ENCODE measurements at places on chromosomes 2 and 18.

DNA sequence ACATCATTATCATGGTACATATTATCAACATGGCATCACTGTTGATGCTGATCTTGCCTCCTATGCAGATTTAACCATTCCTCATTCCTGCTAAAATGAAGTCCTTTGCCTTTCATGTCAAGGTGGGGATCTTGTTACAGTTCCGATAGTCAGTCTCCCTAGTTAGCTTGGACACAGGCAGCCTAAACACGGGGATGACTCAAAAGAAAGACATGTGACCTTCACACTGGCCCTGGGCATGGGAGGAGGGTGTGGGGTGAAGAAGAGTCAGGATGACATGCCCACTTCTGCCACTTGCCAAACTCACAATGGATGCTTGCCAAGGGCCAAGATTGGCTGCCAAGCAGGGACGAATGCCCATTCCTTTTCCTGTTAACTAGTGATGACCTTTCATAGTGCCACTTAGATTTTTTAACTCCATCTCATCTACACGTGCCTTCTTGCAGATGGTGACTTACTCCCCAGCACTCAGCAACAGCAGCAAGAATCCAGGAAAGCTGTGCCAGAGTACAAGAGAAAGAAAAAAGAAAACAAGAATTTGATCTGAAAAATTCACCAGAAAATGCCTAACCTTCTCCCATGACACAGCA is 13.9 kb upstream of the SLC1A4 start:
- no peak for DNase-seq
- H3K27me3 ChIP-seq = no peaks in the 10 kb centered on the region
- H3K36me3 ChIP-seq = no peaks in the 10 kb centered on the region
- no peak overlapping the region for H3K27ac ChIP-seq
- peaks cover 9% of the 10 kb centered on the region for H3K4me1 ChIP-seq

DNA sequence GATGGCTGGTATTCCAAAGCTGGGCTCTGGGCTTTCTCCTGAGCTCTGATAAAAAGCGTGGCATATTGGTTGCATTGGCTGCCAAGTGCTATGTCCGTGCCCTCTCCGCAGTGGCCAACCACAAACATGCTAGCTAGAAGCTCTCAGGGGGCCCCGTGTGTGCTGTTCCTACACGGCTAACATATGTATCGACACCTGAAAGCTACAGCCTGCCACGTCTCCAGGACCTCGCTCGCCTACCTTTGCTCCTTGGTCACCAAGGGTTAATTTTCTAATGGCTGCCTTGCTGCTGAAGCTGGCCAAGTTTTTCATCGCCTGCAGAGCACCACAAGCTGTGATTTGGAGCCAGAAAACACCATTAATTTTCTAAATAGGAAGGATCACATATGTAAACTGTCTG is 888.4 kb downstream of the BCL11A start:
- DNase-seq = no peak
- no peak overlapping the region for H3K27ac ChIP-seq
- no peak overlapping the region for H3K4me3 ChIP-seq
- no peaks in the 10 kb centered on the region for H3K36me3 ChIP-seq
- H3K27me3 ChIP-seq = peaks cover 3% of the 10 kb centered on the region

- no peaks in the 10 kb centered on the region for H3K27me3 ChIP-seq
- H3K4me1 ChIP-seq = peaks cover 66% of the 10 kb centered on the region
- peaks cover 33% of the 10 kb centered on the region for H3K36me3 ChIP-seq
- no peak for DNase-seq
These were observed 12.5 kb downstream of the SETBP1 start for GRCh38 chr18:44693030-44693784.

DNA sequence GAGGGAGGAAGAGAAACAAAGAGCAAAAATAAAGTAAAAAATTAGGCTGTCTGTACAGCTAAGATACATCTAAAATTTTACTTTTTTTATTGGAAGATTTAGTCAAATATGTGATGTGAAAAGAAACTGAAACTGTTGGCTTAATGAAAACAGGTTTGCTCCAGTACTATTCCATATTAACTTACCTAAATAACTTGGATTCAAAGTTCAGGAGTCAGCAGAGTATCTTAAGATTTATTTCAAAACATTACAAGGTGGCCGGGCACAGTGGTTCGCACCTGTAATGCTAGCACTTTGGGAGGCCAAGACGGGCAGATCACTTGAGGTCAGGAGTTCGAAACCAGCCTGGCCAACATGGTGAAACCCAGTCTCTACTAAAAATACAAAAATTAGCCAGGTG is 197.9 kb downstream of the PDE11A start:
- H3K27me3 ChIP-seq = no peaks in the 10 kb centered on the region
- no peak overlapping the region for H3K4me3 ChIP-seq
- H3K4me1 ChIP-seq = no peaks in the 10 kb centered on the region
- DNase-seq = no peak

DNA sequence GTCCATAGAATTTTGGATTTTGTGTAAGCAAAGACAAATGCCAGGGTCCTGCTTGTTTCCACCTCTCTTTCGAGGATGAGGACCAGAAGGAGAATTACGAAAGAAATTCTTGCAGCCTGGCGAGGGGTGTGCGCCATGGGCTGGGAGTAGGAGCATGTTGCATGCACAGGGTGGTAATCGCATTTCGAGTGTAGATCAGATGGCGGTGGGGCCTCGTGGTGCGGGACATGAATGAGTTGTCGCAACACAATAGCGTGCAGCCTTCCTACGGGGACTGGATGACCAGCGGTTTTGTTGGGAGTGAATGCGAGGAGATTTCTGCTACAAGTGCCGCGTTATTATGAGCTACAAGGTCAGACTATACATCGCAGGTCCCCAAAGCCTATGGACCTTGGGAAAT is 4.2 kb upstream of the EN1 start:
- H3K36me3 ChIP-seq = peaks cover 2% of the 10 kb centered on the region
- peaks cover 45% of the 10 kb centered on the region for H3K27me3 ChIP-seq
- peaks cover 6% of the 10 kb centered on the region for H3K4me1 ChIP-seq
- DNase-seq = no peak

GRCh38 chr18:961644-962355 is 57.1 kb downstream of the ADCYAP1 start:
- H3K27ac ChIP-seq = no peak overlapping the region
- H3K4me1 ChIP-seq = no peaks in the 10 kb centered on the region
- DNase-seq = no peak

GRCh38 chr2:17713291-17713690 is 40.3 kb downstream of the SMC6 start:
- peak overlapping the region; percentile 14 for H3K27ac ChIP-seq
- no peak overlapping the region for H3K4me3 ChIP-seq
- DNase-seq = no peak
- peaks cover 21% of the 10 kb centered on the region for H3K36me3 ChIP-seq
- H3K27me3 ChIP-seq = no peaks in the 10 kb centered on the region

- H3K27ac ChIP-seq = no peak overlapping the region
- no peaks in the 10 kb centered on the region for H3K4me1 ChIP-seq
- DNase-seq = no peak
- H3K4me3 ChIP-seq = no peak overlapping the region
- peaks cover 33% of the 10 kb centered on the region for H3K36me3 ChIP-seq
These were observed 218.2 kb downstream of the ATAD2B start for GRCh38 chr2:23708771-23709170.

GRCh38 chr2:239302083-239302807 is 98.6 kb downstream of the HDAC4 start:
- no peaks in the 10 kb centered on the region for H3K27me3 ChIP-seq
- DNase-seq = no peak
- H3K4me3 ChIP-seq = no peak overlapping the region

DNA sequence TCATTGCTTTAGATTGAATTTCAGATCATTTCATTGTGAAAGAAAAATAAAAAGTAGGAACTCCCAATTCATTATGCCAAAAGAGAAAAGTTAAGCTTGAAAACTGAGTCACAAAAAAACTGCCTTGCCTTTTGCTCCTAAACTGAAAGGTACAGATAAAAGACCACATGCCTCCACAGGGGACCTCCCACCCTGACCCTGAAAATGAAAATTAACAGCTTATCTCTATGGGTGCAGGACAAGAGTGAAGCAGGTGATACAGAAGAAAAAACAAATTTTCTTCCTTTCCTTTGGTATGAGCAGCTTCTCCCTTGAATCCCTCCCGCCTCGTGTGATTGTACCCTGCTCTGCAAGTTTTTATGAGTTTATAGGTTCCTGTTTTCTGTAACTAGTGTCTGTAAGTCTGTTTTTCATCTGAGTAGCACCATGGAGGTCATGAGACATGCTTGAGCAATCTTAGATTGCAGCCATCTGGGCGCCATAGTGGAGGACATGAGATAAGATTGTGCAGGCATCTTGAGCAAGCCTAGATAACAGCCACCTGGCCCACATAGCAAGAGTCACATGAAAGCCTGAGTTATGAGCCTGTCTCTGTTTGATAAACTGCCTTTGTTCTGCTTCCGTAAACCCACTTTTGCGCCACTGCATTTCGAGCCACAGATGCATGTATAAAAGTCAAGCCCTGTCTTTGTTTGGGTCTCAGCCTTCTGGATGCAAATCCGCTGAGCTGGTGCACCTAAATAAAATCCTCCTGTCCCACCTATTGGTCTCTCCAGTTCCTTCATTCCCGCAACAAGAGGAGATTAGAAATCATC is 56.2 kb upstream of the DYNC1I2 start:
- H3K4me1 ChIP-seq = no peaks in the 10 kb centered on the region
- DNase-seq = no peak
- no peak overlapping the region for H3K27ac ChIP-seq

GRCh38 chr2:44972771-44973535 is 31.5 kb downstream of the SIX3 start:
- no peak overlapping the region for H3K4me3 ChIP-seq
- H3K36me3 ChIP-seq = no peaks in the 10 kb centered on the region
- no peak overlapping the region for H3K27ac ChIP-seq

GRCh38 chr2:222000326-222000725 is 298.5 kb downstream of the PAX3 start:
- no peak for DNase-seq
- H3K27me3 ChIP-seq = peaks cover 4% of the 10 kb centered on the region
- H3K36me3 ChIP-seq = no peaks in the 10 kb centered on the region
- no peak overlapping the region for H3K27ac ChIP-seq

GRCh38 chr2:232345251-232345650 is 33.3 kb upstream of the ALPP start:
- DNase-seq = no peak
- H3K27ac ChIP-seq = no peak overlapping the region
- H3K4me3 ChIP-seq = no peak overlapping the region
- peaks cover 4% of the 10 kb centered on the region for H3K36me3 ChIP-seq
- H3K4me1 ChIP-seq = no peaks in the 10 kb centered on the region

DNA sequence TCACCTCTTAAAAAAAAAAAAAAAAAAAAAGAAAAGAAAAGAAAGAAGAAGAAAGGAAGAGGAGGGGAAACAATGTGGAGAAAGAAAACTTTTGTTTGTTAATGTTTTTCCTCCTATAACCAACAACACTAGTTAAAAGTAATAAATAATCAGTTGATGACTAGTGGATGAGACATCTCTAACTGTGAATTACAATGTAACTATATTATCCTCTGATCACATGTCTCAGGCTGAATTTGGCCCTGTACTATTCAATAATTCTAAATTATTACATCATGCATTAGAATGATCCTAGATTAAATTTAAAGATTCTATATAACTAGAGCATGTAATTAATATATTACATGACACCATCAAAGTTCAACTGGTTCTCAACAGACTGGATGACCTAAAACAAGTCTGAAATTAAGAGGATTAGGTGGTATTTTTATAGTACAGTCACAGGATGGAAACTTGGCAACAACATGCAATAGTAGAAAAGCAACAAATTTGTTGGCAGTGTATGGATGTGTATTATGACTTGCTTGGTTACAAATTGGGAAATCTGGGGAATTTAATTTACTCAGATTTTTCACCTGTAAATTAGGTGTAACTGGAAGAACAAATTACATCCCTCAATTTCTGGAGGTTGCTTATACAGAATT is 269.3 kb upstream of the SETBP1 start:
- DNase-seq = no peak
- no peak overlapping the region for H3K4me3 ChIP-seq
- H3K27me3 ChIP-seq = no peaks in the 10 kb centered on the region
- no peaks in the 10 kb centered on the region for H3K36me3 ChIP-seq

GRCh38 chr2:191209340-191209739 is 35.9 kb upstream of the MYO1B start:
- DNase-seq = no peak
- H3K27me3 ChIP-seq = peaks cover 9% of the 10 kb centered on the region
- peaks cover 5% of the 10 kb centered on the region for H3K4me1 ChIP-seq
- H3K4me3 ChIP-seq = no peak overlapping the region

- H3K27me3 ChIP-seq = no peaks in the 10 kb centered on the region
- H3K36me3 ChIP-seq = no peaks in the 10 kb centered on the region
- no peak overlapping the region for H3K4me3 ChIP-seq
- no peaks in the 10 kb centered on the region for H3K4me1 ChIP-seq
These were observed 793.5 kb upstream of the SOX11 start for GRCh38 chr2:4898706-4899105.

- no peak overlapping the region for H3K27ac ChIP-seq
- H3K4me1 ChIP-seq = peaks cover 29% of the 10 kb centered on the region
- no peaks in the 10 kb centered on the region for H3K36me3 ChIP-seq
- DNase-seq = no peak
- H3K27me3 ChIP-seq = peaks cover 7% of the 10 kb centered on the region
- no peak overlapping the region for H3K4me3 ChIP-seq
These were observed 81.7 kb upstream of the TAF1B start for GRCh38 chr2:9761577-9761976.

- H3K4me1 ChIP-seq = no peaks in the 10 kb centered on the region
- H3K36me3 ChIP-seq = no peaks in the 10 kb centered on the region
- H3K4me3 ChIP-seq = no peak overlapping the region
- H3K27ac ChIP-seq = peak overlapping the region; percentile 46
- no peaks in the 10 kb centered on the region for H3K27me3 ChIP-seq
These were observed 70.8 kb downstream of the QPCT start for GRCh38 chr2:37415128-37415820.

- no peak overlapping the region for H3K27ac ChIP-seq
- H3K36me3 ChIP-seq = no peaks in the 10 kb centered on the region
- peaks cover 8% of the 10 kb centered on the region for H3K4me1 ChIP-seq
- peaks cover 29% of the 10 kb centered on the region for H3K27me3 ChIP-seq
- no peak for DNase-seq
- peak overlapping the region; percentile 33 for H3K4me3 ChIP-seq
These were observed 971 bp downstream of the ZNF385B start for GRCh38 chr2:179860255-179861026.

GRCh38 chr18:26717123-26717719 is 148.3 kb downstream of the AQP4 start:
- no peaks in the 10 kb centered on the region for H3K4me1 ChIP-seq
- H3K27ac ChIP-seq = no peak overlapping the region
- H3K27me3 ChIP-seq = peaks cover 2% of the 10 kb centered on the region
- no peaks in the 10 kb centered on the region for H3K36me3 ChIP-seq

Measured in memory B cell (primary cell).